Stimulated activated CD4-positive, alpha-beta T cell treated with anti-CD3 and anti-CD28 coated beads, Interleukin-2, amount 100 ng/mL, for 24 hours (primary cell): ENCODE measurements at places on chromosomes 6 and 20.
A peak's percentile ranks its signal among the peaks of the same experiment; 100 is the strongest.

DNA sequence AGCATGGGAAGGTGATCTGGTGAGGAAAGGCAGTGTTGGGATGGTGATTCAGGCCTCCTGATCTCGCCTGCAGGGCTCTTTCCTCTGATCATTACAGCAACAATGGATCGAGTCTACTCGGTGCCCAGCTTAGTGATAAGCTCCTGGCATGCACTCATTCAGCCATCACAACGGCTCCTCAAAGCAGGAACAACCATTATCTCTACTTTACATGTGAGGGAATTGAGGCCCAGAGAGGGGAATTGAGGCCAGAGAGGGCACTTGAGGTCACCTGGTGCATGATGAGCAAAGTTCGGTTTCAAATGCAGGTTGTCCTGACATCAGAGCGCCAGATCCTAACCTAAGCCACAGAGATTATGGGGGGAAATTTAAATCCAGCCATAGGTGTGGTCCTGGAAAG lies 42.0 kb upstream of the BPIFA2 start:
- DNase-seq, result no peak

DNA sequence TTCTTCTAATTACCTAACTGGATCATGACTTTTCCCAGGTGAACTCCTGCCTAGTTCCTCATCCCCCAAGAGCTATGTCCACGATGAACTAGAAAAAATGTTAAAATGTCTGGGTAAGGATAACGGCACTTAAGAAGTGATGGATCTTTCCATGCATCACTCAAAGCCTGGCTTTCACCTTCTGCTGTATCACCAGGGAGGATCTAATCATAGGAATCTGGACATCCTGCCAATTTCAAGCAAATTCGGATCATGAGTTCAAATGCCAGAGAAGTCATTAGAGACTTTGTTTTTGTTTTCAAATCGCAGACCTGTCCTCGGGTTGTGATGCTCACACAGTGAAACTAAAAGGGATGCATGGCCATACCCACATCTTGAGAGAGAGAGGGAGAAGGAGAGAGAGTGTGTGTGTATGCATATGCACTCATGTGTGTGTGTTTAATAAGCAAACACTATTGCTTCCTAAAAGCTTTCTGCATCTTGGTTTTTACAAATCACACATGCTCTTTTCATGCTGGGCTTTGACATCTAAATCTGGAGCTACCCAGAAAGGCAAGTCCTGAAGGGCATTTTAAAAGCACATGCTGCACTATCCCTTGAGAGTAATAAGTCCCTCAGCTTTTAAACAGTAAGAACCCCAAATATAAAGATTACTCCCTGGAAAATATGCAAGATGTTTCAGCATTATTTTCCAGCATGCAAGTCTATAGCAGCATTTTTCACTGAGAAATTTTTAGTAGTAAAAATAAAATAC lies 524.6 kb upstream of the NOX3 start:
- DNase-seq, result no peak

DNA sequence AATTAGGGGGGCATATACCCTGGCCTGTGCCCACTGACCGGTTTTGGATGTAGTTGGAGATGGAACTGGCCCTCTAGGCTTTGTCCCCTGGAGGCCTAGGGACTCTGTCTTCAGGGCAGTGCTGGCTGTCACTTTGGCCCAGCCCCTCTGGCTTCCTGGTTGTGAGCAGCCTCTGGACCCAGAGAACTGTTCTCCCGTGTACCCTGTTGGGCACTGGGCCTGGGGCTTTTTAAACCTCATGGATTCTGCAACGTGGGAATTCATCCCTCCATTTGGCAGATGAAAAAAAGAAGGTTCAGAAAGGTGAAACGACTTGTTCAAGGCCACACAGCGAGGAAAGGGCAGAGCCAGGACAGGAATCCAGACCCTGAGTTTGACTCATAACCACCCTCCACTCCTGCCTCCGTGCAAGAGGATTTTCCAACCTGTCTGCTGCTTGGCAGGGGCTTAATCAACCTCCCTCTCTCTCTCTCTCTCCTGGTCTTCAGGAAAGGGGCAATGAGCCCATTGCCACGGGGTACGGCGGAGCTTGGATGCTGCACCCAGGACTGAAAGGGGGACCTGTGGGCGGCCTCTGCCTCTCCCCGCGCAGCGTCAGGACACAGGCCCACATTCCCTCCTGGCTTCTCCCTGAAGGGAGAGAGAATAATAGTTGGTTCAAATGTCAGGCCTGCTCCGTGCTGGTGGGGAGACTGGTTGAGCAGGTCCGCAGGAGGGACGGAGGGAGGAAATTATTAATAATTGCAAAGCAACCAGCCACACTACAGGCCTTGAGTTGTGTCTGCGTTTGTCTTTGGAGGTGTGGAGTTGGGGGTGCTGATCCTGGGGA lies 56.0 kb downstream of the CEBPB start:
- no peak for DNase-seq

- no peak for DNase-seq
These were observed 62.8 kb downstream of the ZFAND3 start for GRCh38 chr6:37882292-37882691.

DNA sequence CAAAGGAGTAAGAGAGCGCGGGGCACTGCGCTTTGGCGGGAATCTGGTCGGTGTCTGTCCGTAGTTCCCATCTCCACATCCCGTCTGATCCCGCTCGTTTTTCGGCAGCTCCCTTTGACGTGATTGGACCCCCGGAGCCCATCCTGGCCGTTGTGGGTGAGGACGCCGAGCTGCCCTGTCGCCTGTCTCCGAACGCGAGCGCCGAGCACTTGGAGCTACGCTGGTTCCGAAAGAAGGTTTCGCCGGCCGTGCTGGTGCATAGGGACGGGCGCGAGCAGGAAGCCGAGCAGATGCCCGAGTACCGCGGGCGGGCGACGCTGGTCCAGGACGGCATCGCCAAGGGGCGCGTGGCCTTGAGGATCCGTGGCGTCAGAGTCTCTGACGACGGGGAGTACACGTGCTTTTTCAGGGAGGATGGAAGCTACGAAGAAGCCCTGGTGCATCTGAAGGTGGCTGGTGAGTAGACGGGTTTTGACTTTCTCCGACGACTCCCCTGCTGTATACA lies 1.4 kb downstream of the BTN1A1 start:
- peak; percentile 26 for DNase-seq
